ENCODE measurements at places on chromosomes 16 and 17. TPM values are rescaled to one million over a fixed set of nuclear protein-coding genes. Genes with fewer than 3 reads are reported as not detected.

Gene TEKT5
- not detected for polyA plus RNA-seq

Gene ZNF778
- 7.9 TPM for polyA plus RNA-seq

Gene CCDC200
- polyA plus RNA-seq = not detected

Gene STH
- 0.55 TPM for polyA plus RNA-seq

Gene ZP2
- polyA plus RNA-seq = not detected

Gene HAS3
- 7.3 TPM for polyA plus RNA-seq

Gene SLC52A1
- polyA plus RNA-seq = 0.21 TPM

Gene TANGO6
- polyA plus RNA-seq = 7.2 TPM

Gene B4GALNT2
- polyA plus RNA-seq = not detected

Gene ATP2C2
- polyA plus RNA-seq = 2.1 TPM

Gene PRSS8
- polyA plus RNA-seq = 59.2 TPM

Gene CDK3
- 7.8 TPM for polyA plus RNA-seq

Gene TPSG1
- 0.56 TPM for polyA plus RNA-seq

Gene GTF3C1
- 90.6 TPM for polyA plus RNA-seq

Gene TBC1D10B
- 13.3 TPM for polyA plus RNA-seq

Gene SPN
- polyA plus RNA-seq = 0.82 TPM

Gene SLC38A8
- polyA plus RNA-seq = not detected

Gene DNASE1L2
- polyA plus RNA-seq = 0.23 TPM

Gene LRRC75A
- polyA plus RNA-seq = 5.2 TPM

Gene CCL14
- polyA plus RNA-seq = not detected

Gene HNF1B
- polyA plus RNA-seq = not detected

Gene NATD1
- polyA plus RNA-seq = 2.1 TPM

Gene RAP1GAP2
- 18.6 TPM for polyA plus RNA-seq

Gene HSD17B2
- 0.03 TPM for polyA plus RNA-seq

Gene NTN1
- 0.57 TPM for polyA plus RNA-seq

Gene SKAP1
- polyA plus RNA-seq = 0.27 TPM

Measured in GM23338 (cell line).